ENCODE measurements at places on chromosomes 5 and 9.

DNA sequence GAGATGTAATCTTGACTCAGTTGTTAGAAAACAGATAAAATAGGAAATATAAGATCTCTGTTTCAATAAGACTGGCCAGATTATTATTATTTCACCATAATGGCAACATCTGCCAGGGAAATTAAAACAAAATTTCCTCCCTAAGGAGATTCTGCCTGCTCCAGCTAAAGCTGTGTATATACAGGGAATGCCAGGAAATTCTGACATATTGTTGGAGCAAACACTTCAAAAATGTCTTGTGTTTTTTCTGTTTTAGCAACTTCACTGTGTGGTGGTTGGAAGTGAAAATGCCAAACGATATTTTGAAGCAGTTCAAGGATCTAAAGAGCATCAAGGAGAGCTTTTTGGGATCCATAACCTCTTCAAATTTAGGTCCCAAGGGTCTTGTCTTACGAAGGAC, 90.8 kb downstream of the ERCC6L2 start:
- DNase-seq = no peak

GRCh38 chr5:149916334-149917072, 28.1 kb downstream of the PDE6A start:
- no peak for DNase-seq

DNA sequence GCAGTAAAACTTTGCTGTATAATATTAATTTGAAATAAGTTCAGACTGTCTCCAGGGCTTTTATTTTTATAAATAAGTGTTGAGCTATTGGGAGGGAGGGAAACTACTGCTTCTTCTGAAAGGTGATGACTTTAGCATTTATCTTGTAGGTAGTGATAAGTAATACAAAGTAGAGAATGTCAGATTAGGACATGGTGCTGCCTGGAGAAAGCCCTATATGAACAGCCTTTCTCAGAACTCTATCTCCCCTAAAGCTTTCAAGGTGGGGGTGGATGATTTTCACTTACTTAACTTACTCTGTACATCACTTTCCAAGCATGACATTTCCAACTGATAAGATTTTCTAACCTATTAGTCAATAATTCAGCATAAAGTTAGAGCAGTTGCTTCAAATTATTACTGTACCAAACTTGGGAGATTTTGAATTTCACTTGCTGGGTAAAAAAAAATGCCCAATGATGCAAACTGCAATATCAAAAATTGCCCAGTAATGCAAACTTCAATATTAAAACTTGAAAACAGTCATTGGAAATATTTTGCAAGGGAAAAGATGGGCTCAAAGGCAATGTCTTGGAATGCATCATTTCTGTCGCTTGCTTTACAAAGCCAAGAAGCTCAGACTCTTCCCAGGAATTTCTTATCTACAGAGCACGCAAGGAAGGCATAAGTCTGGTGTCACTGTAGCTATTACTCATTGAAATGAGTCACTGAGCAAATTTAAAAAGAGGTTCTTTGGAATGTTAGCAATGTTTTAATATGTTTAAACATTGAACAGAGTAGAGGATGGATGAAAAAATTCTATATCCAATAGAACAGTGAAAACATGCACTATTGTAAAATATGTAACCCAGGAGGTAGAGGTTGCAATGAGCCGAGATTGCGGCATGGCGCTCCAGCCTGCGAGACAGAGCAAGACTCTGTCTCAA, 569.5 kb downstream of the PSAT1 start:
- peak; percentile 96 for DNase-seq

DNA sequence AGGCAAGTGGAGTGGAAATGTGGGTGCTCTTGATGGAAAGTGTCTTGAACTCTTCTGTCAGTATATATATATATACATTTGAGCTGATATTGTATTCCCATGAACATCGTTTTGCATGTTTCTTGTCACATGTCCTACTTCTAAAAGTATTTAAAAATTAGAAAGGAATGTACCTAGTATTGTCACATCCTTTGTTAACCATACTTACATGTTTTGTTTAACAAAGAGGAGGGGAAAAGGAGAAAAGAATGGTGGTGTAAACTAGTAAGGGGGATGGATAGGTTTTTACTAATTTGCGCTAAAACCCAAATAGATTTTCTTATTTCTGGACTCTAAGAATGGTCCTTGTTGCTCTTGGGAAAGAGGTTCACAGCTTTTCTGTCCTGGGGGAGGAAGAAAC, 181.7 kb downstream of the GOLPH3 start:
- DNase-seq = no peak

DNA sequence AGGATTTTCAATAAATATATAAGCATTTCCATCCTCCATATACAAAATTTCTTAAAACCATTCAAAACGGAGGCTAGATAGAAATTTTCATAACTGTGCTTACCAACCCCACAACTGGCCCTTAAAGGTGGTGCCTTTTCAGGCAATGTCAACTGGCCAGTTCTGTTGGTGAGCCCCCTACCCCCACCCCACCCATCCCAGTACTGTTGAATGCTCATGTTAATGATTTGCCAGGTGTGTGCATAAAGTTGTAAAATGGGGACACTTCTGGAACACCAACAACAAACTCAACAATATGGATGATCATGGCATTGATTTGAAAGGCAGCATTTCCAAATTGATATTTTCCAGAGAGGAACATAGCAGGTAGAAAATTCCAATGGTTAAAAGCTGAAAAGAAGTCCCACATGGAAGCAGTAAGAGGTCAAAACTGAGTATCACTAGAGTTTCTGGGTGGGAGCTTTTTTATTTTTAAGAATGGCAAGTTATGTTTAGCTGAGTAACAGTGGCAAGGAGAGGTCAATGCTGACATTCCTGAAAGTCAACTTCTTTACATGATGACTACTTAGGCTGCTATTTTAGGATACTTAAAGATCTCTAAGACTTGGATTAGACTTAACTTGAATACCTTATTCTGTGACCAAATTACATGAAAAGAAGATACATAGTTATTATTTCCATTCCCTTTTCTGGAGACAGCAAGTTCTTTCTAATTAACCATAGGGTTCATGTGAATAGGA, 2.7 kb downstream of the LEAP2 start:
- DNase-seq = no peak

- no peak for DNase-seq
Observed at GRCh38 chr9:18699764-18700163, 225.8 kb downstream of the ADAMTSL1 start.

DNA sequence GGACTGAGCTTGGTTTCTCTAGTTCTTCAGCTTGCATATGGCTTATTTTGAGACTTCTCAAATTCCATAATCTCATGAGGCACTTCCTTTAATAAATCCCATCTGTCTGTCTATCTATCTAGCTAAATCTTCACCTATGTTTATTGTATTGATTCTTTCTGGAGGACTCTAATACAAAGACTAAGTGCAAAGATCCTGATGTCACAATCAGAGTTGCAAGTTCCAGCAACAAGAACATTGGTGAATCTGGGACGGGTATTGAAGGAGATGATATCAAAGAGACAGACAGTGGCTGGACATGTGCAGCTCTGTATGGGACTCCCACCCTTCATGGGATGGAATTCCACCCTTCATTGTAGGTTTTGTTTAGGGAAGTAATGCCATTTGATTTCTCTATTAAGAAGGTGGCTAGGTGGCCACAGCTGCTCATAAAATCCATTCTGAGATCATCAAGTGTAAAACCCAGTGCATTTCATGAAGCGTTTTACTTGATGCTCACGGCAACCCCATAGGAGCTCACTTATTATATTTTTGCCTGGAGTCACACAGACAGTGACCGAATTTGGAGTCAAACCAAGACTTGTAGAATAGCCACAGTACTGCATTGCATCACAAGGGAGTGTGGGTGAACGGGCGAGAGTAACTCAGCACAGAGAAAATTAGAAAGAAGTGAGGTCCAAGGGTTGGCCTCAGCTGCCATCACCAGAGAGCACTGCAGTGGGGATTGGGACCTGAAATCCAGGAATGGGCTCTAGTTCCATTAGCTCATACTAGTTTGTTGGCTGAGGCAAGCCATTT, 24.9 kb downstream of the TAS2R1 start:
- DNase-seq = no peak

GRCh38 chr9:121910491-121911040, 182.5 kb downstream of the TTLL11 start:
- no peak for DNase-seq

DNA sequence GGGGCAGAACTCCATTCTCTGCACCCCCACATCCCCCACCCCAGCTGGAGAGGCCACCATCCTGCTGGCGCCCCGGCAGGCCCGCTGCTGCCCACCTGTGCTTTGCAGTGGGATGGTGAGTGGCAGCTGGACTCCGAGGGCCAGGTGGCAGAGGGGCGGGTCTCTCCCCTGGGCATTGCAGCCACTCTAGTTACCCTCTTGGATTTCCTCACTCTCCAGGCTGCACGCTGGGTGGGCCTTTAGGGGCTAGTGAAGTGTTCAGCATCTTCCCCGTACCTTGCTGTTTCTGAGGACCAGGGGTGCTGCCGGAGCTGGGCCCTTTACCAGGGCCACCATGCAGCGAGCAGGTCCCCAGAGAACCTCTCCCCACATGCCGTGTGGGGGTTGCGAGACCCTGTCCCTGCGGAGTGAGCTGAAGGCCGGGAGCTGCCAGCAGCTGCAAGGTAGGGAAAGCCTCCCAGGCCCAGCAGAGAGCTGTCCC, 88.4 kb upstream of the SH3PXD2B start:
- no peak for DNase-seq

Measured in ACHN (cell line).